ENCODE measurements at places on chromosomes 5 and 9.

DNA sequence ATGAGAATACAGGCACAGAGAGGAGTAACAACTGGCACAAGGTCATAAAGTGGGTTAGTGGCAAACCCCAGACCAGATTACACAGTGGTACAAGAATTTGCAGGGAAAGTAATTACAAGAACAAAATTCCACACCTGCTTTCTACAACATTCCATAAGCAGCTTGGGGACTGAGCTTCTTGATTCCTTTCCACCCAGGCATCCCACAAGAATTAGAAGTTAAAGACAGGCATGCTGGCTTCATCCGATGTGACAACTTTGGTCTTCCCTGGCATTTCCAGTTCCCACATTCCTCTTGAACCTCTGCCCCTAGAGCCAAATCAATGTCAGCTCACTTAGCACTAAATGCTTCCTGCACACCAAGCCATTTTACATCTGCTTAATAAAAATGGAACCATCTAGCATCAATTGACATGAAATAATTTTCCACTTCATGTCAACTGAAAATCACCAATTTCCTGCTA, 435.8 kb upstream of the PAPPA start:
- DNase-seq: no peak

- DNase-seq: no peak
Observed at GRCh38 chr9:15298362-15298761, 8.7 kb downstream of the TTC39B start.

DNA sequence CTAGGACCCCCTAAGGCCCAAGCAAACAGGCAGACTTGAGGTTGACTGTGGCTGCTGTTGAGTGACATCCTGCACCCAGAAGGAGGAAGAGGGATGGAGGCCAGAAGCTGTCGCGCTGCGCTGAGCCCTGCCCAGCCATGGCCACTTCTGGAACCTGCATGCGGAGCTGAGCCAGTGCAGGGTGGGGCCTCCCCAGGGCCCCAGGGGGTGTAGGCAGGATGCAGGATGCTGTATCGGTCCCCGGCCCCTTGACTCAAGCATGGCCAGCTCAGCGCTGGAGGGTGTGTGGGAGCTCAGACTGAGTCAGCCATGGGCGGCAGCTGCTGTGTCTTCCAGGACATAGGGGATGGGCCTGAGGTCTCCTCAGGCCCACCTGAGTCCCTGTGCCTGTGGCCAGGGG, 26.9 kb downstream of the GLT6D1 start:
- no peak for DNase-seq

DNA sequence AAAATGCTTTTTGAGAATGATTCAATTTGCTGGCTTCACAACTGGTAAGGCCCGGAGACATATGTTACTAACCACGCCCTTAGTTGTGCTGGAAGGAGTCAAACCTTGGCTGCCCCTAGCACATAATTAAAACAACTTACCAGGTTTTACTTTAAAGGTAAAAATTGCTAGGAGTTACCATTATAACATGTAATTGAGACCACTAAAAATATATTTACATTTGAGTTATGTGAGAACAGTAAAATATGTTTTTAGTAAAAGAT, 435.6 kb upstream of the CDH9 start:
- DNase-seq: no peak

- peak; percentile 19 for DNase-seq
Observed at GRCh38 chr5:34914671-34915138, 599 bp downstream of the RAD1 start.

DNA sequence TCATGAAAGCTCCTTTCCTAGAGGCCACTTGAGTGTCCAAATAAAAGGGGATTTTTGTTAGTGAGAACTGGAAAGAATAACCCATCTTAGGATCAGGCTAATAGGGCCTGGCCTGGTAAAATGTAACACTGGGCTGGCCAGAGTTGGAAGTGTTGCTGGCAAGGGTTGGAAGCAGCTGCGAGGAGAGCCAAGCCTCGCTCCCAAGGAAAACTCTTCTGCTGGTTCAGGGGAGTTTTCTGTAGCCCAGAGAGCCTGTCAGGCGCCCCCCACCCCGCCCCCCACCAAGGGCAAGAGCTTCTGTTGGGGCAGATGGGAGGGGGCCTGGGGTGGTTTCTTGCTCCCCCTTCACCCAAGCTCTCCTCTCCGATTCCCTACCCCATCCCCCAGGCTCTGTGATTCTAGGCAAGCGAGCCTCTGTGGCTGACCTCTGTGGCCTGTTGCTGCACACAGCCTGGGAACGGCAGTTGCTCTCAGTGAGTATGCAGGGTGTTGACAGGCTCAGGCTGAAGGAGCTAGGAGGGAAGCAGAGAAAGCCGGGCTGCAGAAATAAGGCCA, 547.8 kb downstream of the CCDC171 start:
- DNase-seq: no peak

- no peak for DNase-seq
Observed at GRCh38 chr5:176817369-176817840, 7.0 kb downstream of the UNC5A start.

- no peak for DNase-seq
Observed at GRCh38 chr9:9846557-9846956, 766.2 kb downstream of the PTPRD start.

- DNase-seq: no peak
Observed at GRCh38 chr9:134360897-134361296, 34.6 kb downstream of the RXRA start.

GRCh38 chr9:126461608-126462007, 135.0 kb downstream of the MVB12B start:
- DNase-seq: no peak

- DNase-seq: no peak
Observed at GRCh38 chr5:123207081-123207537, 118.1 kb downstream of the PRDM6 start.

DNA sequence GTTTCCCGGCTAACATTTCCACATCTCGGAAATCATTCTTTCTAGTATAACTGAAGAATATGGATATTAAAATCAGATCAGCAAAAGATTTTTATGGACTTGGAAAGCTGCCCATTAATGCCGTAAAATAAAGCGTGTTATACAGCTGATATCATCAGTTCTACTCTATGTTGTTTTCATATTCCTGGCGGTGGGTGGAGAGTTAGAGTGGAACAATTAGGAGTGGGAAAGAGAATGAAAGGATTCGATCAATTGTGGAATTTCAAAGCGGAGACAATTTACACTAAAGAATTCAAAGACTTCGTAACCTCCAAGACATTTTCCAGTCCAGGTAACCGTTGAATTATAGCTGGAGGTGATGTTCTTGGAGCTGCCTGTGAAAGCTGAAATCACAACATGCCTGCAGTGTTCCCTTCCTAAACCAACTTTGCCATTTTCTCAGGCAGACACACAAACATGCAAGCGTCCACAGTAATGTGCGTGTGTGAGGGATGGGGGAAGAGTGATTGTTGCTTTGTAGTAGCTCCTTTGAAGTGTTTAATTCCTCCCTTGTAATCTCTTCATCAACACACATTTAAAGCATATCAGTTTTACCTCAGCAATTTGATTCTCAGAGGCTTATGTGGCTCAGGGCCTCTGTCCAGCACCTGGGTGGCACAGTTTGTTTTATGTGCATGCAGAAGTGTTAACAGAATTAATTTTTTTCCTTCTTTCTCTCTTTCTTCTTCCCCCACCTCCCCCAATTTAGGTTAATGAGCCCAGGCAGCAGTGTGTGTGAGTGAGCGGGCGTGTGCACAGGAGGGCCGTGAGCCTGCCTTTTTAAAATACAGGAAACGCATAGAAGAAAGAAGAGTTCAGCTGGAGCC, 544.1 kb downstream of the RAB3C start:
- DNase-seq: no peak

DNA sequence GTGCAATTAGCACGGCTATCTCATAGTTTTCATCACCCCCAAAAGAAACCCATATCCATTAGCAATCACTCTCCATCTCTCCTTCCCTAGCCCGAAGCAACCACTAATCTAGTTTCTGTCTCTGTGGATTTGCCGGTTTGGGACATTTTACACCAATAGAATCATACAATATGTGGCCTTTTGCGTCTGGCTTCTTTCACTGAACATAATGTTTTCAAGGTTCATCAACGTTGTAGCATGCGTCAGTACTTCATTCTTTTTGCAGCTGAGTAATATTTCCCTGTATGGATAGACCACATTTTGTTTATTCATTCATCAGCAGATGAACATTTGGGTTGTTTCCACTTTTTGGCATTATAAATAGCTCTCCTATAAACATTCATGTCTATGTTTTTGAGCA, 75.4 kb upstream of the TBC1D2 start:
- no peak for DNase-seq

GRCh38 chr5:57280853-57281252, 107.0 kb downstream of the GPBP1 start:
- DNase-seq: no peak

DNA sequence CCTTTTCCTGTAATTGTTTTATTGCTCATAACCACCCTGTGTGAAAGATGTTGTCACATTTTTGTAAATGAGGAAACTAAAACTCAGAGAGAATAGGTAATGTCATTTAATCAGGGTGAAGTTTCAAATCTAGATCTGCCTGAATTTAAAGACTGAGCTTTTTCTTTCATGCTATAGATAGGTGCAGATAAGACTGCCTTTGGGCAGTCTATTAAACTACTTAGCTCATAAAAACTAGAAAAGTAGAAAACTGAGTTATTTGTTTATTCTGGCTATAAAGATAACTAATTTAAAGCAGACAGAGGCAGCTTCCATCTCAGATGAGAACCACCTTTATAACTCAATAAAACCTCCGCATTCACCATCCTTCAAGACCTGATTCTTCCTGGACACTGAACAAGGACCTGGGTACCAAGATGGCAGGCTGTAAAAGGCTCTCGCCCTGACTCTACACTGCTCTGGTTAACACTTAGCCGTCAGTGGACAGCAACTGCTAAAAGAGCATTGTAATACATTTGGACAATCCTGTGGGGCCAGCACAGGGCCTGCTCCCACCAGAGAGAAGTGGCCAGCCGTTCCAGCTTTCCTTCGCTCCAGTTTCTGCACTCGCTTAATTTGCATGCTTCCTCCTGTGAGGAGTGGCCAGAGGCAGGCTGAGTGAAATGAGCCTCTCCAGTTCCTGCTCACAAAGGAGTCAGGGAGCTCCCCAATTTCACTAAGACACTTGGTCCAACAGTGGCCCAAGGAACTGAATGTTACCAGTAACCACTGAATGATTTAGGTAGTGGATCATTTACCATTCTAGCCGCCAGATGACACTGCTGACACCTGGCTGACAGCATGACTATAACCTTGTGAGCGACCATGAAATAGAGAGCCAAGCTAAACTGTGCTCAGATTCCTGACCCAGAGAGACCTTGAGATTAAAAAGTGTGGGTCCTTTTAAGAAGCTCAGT, 566.4 kb downstream of the EFNA5 start:
- no peak for DNase-seq

- DNase-seq: no peak
Observed at GRCh38 chr5:144232285-144232684, 61.6 kb downstream of the KCTD16 start.

DNA sequence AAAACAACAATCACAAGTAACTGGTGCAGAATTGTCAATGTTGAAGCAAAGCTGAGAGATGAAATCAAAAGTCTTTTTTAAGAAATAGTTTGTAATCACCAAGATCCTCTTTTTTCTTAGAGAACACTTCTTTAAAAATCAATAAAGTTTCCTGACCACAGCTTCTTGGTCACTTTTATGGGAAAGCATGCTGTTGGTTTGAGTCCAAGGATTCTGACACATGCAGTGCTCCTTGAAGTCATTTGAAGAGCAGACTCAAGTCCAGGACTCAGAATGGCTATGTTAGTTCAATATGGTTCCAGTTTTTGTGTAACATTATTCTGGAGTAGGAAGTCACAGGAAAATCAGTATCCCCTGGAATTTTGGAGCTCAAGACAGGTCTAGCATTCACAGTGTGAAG, 480.6 kb downstream of the NR2F1-AS1 start:
- DNase-seq: no peak

GRCh38 chr5:72364171-72364570, 44.0 kb downstream of the PTCD2 start:
- DNase-seq: no peak

DNA sequence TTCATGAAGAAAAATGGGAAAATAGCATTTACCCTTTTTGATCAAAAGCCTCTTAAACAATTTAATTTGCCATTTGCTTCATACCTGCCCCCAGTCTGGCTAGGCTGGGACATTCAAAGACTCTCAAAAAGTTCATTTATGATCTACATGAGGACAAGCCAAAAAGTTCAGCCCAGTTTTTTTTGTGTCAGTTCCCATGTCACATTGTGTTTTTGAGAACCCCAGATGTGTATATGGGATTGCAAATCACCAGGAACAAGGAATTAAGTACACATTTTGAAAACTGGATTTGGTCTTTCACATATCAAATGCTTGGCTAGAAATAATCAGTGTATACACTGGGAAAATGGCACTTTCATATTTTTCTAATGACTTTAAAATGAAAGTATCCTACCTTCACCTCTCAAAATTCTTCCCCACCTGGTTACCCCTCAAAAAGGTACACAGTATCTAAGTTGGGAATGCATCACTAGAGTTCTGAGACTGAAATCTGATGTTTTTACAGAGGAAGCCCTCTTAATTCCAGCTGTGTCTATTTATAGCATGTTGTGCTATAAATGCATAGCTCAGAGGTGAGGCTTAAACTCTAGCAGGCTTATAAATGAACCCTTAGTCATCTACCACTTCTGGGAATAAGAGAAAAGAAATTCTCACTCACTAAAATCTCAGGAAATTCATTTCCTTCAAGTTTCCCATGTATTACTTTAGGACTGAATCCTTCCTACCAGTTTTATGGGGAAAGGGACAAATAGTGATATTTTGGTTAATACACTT, 9.3 kb downstream of the STOM start:
- DNase-seq: no peak

GRCh38 chr9:120891884-120892747, 15.1 kb upstream of the PHF19 start:
- no peak for DNase-seq

GRCh38 chr9:14466828-14467227, 152.9 kb upstream of the NFIB start:
- no peak for DNase-seq

Data from stimulated activated CD8-positive, alpha-beta memory T cell treated with anti-CD3 and anti-CD28 coated beads, Interleukin-15, amount 100 ng/mL, for 24 hours (primary cell).